ENCODE measurements at places on chromosomes 3 and 15. TPM values are rescaled to one million over a fixed set of nuclear protein-coding genes. Genes with fewer than 3 reads are reported as not detected.

DNA sequence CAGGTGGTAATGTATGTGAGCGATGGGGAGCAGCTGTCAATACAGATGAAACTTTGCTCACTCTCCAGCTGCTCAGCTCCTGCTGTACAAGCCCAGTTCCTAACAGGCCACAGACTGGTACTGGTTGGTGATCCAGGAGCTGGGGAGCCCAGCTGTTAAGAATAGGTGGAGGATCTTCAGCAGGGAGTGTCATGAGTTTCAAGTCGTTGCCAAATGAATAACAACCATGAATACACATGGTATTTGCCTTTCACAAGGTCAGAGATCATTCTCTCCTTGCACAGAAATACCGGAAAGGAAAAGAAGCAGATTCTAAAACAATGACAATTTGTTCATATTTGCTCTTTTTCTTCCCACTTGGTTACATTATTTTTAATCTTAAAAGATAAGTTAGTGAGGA lies 5.1 kb downstream of the PLSCR1 start:
- no peak for DNase-seq

DNA sequence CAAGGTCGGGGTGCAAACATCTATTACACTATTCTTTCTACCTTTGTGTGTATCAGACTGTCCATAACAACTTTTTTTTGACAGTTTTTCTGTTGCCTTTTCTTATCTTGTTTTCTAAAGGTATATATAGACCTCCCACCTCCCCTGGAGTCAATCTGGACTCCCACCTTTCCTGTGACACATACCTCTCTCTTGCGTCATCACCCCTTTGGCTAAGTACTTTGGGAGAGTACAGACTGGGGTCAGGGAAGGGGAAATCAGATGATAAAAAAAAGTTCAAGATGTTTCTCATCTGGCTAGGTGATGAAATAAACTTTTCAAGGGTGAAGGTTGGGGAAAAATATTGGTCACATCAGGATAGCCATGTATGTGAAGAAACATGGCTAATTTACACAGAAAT lies 17.2 kb downstream of the TSPAN3 start:
- DNase-seq, result no peak

DNA sequence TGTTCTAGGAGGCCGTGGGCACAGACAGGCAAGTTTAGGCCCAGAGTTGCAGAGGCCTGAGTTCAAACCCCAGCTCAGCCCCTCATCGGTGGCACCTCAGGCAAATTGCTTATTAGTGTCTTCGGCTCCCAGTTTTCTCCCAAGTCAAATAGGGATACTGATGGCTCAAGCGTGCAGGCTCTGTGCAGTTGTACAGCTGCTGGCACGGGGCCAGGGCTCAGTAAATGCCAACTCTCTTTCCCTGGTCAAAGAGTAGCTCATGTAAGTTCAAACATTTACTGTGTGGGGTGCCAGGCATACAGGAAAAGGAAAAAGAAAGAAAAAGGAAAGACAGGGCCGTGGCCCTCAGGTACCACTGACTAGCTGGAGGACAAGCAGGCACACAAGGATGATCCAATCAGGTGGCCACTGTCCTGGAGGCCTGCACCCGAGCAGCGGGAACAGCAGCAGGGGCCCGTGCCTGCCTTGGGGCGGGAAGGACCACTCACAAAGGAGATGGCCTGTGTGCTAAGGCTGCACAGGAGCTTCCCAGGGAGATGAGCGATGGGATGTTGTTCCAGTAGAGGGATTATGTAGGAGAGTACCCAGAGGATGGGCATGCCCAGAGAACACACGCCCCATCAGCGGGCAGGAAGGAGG lies 70.8 kb downstream of the TBC1D2B start:
- DNase-seq, result no peak

DNA sequence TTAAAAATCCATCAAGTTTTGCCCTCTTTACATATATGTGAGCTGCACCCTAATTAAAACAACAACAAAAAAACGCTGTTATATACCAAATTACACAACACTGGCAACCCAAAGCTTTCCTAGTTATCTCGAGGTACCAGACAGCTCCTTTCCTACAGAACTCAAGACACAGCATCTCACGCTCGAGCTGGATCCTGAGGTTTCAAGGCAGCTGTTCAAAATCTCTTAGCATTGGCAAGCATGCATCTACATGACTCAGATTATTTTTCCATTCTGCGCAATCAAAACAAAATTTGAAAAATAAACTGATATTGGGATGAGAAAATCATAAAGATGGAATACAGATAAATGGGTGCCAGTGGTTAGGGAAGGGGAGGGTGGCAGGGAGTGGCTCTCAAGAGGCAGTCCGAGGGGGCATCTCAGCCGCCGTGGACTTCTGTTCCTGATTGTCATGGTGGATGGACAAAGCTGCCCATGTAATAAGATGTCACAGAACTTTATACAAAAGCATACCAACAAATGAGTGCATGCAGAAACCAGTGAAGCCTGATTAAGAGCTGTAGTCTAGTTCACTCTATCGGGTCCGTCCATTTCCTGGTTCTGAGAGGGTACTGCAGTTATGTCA lies 91.5 kb downstream of the ADAMTS17 start:
- DNase-seq, result no peak

GRCh38 chr3:97901313-97902248 lies 70.7 kb downstream of the RIOX2 start:
- DNase-seq, result no peak

DNA sequence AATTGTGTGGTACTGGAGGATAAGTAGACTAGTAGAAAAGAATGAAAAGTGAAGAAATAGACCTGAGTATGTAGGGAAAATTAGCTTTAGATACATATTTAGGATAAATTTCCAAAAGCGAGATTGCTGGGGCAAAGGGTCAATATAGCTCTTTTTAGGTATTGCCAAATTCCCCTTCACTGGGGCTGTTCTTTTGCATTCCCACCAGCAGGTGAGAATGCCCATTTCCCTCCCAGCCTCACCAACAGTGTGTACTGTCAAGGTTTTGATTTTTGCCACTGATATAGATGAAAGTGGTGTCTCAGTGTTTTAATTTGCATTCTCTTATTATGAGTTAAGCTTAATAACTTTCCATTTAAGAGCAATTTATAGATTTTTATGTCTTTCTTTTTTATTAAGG lies 35.7 kb upstream of the BHLHE40 start:
- DNase-seq, result no peak

- no peak for DNase-seq
Measured at GRCh38 chr3:54764911-54765310, 162.9 kb downstream of the LRTM1 start.

DNA sequence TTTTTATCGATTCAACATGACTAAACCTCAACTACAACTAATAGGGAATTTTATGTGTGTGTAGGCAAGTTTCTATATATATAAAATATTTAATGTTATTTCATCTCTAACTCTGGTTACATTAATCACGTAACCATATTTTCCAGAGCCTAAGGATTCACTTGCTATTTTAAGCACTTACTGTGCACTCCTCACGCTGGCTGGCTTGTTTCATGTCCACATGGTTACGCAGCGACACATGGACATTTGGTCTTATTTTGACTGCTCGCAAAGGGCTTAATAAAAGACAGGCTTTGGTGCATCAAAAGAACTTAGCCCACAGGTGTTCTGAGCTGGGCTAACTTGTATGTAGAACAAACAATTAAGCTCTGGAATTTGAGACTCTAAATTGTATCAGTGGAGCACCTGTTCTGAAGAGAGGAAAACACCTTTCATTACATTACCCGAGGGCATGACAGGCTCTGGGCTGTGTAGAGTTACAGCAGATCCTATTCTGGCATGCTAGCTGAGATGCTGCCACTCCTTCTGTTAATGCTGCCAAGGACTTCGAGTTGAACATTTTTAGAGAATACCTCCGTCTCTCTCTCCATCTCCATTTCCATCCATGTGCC lies 130.0 kb upstream of the NR2F2 start:
- no peak for DNase-seq

- DNase-seq, result no peak
Measured at GRCh38 chr3:124800511-124801258, 70.4 kb downstream of the UMPS start.

STT3B gene
- total RNA-seq, result 140 TPM

All from activated CD8-positive, alpha-beta T cell treated with anti-CD3 and anti-CD28 coated beads, Interleukin-2, amount 10 ng/mL, durations not matched to agents 7 days and 5 days (primary cell).